Stimulated activated CD4-positive, alpha-beta T cell treated with anti-CD3 and anti-CD28 coated beads, TNF-alpha, amount 100 ng/mL, for 1 hour (primary cell): ENCODE measurements at places on chromosomes 1 and 21.
A peak's percentile ranks its signal among the peaks of the same experiment; 100 is the strongest.

DNA sequence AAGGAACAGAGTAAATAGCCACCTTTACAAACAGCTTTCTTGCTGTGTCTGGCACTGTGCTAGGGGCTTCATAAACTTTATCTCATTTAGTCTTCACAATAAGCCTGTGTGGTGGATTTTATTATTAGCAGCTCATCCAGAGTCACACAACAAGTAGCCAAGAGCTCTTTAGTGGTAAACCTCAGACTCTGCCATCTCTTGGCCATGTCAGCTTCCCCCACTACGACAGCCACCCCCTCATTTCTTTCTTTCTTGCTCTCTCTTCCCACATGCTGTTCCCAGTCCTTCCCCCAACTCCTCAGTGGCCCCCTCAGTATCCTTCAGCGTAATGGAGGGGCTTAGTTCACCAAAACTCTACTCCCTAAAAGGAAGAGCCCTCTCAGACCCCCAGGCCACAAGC is 1.2 kb upstream of the ZNF683 start:
- no peak for DNase-seq

DNA sequence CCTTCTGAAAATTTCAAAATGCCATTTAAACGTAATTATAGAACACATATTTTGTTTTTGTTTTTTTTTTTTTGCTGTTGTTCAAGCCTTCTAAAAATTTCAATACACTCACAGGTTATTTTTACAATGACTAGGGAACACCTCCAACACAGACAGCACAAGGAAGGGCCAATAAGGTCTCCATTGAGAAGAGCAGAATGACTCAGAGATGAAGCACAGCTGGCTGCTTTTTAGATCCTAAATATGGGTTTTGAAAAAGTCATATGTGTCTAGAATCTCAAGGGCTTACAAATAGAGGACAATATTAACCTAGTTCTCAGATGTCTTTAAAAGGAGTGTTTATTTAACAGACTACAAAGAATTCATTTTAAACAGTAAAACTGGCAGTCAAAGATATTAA is 104.6 kb downstream of the NEGR1 start:
- DNase-seq = no peak

- no peak for DNase-seq
These were observed 157.6 kb downstream of the PGBD5 start for GRCh38 chr1:230268371-230269170.

DNA sequence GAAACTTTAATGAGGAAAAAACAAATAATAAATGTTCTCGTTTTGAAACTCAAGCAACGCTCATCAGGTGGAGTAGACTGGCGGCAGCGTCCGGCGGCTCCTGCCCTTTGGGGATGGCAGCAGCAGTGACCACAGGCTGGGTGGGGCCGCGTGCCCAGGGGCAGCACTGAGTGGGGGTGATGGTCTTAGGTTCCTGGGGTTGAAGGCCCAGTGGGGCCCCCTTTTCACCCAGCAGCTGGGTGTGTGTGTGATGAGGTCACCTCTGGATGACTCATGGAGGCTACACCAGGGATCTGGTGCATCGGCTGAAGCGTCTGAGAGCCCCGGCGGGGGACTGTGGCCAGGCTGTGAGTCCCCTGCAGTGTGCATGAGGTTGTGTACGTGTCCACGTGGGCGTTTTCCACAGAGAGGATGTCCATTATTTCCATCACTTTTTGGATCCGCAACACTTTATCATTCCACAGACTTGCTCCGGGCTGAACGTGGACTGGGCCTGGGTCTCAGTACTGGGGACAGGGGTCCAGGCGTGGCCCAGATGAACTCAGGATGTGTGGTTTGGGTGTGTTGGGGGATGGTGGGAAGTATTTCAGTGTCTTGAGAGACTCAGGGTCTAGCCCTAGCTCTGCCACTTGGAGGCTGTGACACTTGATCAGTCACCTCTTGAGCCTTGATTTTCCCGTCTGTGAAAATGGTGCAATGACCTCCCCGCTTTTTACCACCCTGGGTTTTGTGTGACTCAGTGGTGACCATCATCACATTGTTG is 25.6 kb downstream of the LDLRAP1 start:
- DNase-seq = no peak

DNA sequence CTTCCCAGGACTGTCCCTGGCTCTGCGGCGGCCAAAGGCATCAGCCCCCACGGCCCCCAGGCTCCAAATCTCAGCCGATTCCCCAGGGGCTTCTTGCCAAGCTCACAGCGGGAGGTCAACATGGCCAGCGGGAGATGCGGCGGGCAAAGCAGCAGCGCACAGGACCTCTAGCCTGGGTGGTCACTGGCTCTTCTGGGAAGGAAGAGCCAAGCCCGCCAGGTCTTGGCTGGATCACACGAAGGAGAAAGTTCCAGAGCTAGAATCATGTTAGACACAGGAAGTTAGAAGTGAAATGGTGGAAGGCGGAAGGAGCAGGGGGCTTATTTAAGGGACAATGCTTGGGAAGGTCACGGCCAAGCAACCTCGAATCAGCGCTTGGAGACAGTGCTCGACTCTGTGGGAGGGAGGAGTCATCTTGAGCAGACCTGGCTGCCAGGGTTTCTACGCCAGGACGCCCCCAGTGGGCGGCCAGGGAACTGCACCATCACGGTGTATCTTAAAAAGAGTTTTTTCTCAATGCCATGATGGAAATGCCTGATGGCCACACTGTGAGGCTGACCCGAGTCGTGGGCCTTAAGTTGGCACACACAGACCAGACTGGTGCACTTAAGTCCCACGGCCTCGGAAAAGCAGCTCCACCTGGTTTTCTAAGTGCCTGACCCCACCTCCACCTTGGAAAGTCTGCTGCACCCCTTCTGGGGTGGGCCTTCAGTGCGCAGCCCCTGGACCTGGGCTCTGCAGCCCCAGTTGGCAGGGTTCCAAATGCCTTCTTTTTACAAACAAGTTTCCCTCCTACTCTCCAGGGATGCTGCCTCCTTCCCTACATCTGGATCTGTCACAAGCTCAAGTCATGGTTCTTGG is 29.3 kb downstream of the SLC66A1 start:
- peak; percentile 77 for DNase-seq

- peak; percentile 50 for DNase-seq
These were observed 3.6 kb upstream of the CYB561D1 start for GRCh38 chr1:109490029-109490933.

GRCh38 chr1:208942394-208943130 is 641.0 kb upstream of the CAMK1G start:
- no peak for DNase-seq

GRCh38 chr1:242522996-242523718 is 1.3 kb downstream of the PLD5 start:
- no peak for DNase-seq

- no peak for DNase-seq
These were observed 5.4 kb upstream of the SLC45A1 start for GRCh38 chr1:8312235-8313218.

DNA sequence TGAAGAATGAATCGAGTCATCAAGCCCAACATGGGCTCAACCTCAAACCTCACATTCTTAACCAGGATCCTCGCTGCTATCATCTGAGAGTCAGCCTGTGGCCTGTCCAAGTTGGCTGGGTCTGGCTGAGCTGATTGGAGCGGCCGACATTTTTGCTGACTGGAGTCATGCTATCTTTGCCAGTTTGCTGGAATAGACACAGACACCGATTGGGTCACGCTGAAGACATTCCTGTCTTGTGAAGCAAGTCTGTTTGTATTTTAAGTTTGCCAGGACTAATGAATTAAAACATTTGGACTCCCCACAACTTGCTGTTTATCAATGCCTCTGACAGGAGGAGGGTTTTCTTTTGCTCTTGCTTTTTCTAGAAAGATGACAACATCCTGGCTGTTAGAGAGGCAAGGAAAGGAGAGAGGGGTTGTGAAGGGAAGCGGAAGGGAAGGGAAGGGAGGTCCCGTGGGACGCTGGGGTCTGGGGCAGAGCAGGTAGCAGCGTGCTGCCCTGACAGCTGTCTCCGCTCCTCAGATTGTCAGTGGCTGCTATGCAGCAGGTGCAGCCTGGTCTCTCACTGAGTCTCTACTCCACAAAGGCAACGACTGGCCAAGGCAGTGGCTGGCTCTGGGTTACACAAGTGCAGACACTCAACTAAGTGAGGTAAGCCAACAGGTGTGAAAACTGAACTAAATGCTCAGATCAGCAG is at the start of gene MAP3K7CL:
Gene MAP3K7CL, plus strand, starts transcription at position 375 of the 700 bp plus-strand sequence. CDS start 2,701 bp downstream, outside the sequence.
- no peak for DNase-seq

GRCh38 chr1:33306653-33307493 is 14.0 kb downstream of the A3GALT2 start:
- no peak for DNase-seq
